Chondrocyte (in vitro differentiated cells): ENCODE measurements at places on chromosomes 4 and X.

DNA sequence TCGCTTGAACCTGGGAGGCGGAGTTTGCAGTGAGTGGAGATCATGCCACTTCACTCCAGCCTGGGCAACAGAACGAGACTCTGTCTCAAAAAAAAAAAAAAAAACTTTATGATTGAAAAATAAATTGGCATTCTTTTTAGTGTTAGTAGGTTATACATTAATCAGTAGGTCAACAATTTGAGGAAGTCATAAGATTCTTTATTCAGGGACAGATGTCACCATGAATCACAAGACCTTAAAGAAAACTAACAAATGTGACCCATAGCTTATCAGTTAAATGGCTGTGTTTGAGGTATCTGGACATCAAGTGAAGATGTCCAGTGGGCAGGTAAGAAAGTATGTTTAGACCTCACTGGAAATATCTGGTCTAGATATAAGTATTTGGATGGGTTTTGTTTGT, 9.3 kb upstream of the PRMT9 start:
- DNase-seq, result no peak

GRCh38 chr4:32133141-32133540, 1413.0 kb downstream of the PCDH7 start:
- no peak for DNase-seq

GRCh38 chrX:68658530-68658929, 11.1 kb downstream of the STARD8 start:
- no peak for DNase-seq

GRCh38 chrX:20212486-20213089, 54.1 kb downstream of the RPS6KA3 start:
- DNase-seq, result no peak

DNA sequence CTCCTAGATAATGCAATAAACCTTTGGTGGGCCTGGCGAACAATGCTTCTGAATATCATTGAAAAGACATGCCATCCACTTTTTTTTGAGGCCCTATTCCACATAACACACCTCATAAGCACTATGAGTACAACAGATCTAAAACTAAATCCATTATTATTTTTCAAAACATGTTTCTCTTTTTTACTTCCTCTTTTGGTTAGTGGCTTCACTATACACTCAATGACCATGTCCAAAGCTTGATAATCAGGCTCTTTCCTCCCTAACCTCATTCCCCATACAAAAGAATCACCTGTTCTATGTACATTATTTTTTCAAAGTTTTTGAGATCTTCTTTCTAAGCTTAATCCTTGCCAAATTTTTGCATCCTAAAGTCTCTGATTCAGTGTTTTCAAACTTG, 20.4 kb upstream of the NPY2R start:
- DNase-seq, result no peak

GRCh38 chrX:1466971-1467561, 14.4 kb upstream of the ASMTL start:
- peak; percentile 72 for DNase-seq

DNA sequence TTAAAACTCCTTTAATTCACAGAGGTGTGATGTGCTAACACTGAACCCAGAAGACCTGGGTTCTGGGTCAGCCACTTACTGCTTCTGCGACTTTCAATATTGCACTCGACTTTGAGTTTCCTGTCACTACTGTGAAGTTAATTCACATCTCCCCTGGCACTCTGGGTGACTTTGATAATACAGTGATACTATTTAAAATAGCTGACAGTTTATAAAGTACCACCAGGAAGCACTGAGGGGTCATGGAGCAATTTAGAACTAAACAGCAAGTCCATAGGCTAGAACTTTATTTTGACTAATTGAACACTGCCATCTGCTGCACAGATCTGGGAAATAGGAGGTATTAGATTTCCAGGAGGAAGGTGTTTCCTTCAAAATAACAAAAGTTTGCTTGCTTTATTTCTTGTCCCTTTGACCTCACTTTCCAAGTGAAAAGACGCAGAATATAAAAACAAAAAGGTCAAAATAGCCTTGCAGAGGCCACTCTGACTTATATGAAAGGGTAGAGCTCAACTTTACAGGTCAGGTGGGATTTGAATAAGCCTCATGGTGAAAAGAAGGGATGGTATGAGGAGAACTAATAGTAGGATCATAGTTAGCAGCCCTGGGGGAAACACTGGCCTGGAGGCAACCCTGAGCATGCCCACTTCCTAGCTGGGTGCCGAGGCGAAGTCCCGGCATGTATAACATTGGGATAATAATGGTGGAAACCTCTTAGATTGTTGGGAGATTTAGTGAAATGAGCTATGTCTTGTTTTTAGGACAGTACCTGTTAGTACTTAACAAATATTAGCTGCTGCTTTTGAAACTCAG, 53.4 kb downstream of the ZNF518B start:
- DNase-seq, result no peak

GRCh38 chrX:152861116-152861515, 30.3 kb downstream of the NSDHL start:
- no peak for DNase-seq

DNA sequence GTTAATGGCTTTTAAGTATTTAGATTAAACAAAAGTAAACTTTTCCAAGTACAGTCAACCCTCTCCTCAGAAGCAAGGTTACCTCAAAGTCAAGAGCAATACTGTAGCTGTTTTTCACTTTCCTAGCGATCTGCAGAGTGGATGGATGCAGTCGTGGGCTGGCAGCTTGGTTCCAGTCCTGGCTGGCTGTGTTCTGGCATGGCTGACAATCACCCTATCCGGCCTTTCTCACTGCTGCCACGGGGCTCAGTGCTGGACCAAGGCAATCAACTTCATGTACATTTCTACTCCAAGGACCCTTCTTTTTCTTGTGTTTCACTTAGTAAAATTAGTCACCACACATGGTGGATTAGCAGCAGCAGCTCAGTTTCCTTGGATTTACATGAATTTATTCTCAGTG, 208.3 kb downstream of the GABRB1 start:
- no peak for DNase-seq

DNA sequence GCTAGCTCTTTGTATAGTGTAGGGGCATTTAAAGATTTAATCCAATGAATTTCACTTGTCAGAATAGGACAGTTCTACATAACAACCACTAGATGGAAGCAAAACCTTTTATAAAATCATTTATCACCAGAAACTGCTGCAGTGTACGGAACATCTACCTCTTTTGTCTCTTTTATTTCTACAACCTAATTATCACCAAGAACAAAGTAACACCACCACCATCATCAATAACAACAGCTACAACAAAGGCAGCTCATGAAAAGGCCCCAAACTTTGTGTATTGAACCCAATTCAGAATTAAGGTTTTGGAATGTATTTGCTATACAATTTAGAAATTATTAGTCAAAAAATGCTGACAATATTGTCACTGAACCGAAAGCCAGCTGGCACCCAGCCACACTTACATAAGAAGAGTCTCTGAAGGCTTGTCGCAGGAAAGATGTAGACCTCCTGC, 260.9 kb upstream of the RPS6KA3 start:
- no peak for DNase-seq

- DNase-seq, result peak; percentile 72
Observed at GRCh38 chrX:1464041-1464970, 11.6 kb upstream of the ASMTL start.

DNA sequence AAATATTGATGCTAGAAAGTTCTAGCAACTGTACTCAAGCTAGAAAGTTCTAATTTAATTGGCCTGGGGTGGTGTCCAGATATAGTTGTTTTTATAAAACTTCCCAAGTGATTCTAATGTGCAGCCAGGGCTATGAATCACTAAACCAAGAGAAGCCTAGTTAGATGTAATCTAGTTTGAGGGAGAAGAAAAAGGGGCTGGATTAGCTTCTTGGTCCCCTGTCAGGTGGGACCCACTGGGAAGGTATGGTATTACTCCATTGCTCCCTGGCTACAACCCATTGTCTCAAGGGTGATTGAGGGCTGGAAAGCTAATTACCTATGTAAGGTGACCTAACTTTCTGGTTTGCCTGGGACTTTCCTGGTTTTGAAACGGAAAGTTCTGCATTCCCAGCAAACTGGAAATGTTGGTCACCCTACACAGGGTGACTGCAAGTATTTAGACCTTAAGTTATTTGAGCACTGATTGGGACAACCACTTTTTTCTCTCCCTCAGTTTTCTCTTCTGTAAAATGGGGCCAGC, 23.9 kb upstream of the MSN start:
- DNase-seq, result no peak

DNA sequence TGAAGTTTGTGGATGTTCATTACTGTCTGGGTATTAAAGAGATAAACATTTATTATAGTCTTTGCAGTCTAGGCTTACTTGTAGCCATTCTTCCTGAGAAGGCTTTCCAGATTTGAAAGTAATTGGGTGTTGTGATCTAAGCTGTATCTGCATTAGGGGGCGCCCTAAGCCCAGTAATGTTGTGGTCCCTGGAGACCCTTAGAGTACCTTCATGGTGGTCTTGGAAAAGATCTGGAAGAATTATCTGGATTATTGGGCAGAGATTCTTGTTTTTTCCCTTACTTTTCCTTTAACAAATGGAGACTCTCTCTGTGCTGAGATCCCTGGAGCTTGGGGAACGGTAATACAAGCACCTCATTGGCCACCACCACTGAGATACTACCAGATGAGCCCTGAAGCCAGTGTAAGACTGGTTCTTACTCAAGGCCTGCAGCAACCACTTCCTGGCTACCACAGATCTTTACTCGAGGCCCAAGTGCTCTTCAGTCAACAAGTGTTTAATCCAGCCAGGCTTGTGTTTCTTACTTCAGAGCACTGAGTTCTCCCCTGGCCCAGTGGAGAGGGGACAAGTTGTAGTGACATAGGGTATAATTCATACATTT, 63.1 kb downstream of the RTL3 start:
- DNase-seq, result no peak

GRCh38 chr4:48909697-48910096, 3.1 kb upstream of the OCIAD2 start:
- DNase-seq, result no peak

DNA sequence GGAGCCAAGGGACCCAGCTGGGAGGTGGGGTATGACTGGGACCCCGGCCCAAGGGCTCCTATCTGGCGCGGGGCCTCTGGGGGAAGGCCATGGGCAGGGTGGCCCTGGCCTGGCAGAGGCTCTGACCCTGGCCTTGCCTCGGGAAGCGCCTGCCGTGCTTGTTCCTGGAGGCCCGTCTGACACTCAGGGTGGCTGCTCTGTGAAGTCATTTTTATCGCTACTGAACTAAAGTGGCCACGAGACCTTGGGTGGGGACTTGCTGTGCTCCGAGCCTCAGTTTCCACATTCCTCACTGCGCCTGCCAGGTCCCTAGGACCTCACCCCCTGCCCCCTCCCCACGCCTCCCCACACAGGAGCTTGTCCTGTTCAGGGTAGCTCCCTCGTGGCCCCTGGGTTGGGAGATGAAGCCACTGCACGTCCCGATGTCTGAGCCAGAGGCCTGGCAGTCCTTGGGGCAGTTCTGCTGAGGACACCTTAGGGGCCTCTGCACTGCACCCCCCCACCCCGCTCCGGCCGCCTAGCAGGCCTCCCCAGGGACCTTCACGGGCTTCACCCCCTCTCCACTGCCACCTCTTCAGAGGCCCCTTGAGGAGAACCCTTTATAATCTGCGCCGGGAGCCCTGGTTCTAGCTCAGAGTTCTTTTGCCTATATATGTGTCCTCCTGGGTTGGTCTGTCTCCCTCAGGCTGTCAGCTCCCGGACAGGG, 639 bp upstream of the SORCS2 start:
- DNase-seq, result no peak

- DNase-seq, result no peak
Observed at GRCh38 chr4:76717431-76717830, 180.5 kb downstream of the SOWAHB start.
